ENCODE measurements at places on chromosomes 13 and 19.

GRCh38 chr13:31221057-31221456, 21.3 kb downstream of the B3GLCT start:
- DNase-seq, result no peak

GRCh38 chr13:102548811-102549210, 48.0 kb upstream of the TPP2 start:
- no peak for DNase-seq

- DNase-seq, result no peak
Measured at GRCh38 chr19:36244066-36244465, 29.2 kb downstream of the ZNF146 start.

DNA sequence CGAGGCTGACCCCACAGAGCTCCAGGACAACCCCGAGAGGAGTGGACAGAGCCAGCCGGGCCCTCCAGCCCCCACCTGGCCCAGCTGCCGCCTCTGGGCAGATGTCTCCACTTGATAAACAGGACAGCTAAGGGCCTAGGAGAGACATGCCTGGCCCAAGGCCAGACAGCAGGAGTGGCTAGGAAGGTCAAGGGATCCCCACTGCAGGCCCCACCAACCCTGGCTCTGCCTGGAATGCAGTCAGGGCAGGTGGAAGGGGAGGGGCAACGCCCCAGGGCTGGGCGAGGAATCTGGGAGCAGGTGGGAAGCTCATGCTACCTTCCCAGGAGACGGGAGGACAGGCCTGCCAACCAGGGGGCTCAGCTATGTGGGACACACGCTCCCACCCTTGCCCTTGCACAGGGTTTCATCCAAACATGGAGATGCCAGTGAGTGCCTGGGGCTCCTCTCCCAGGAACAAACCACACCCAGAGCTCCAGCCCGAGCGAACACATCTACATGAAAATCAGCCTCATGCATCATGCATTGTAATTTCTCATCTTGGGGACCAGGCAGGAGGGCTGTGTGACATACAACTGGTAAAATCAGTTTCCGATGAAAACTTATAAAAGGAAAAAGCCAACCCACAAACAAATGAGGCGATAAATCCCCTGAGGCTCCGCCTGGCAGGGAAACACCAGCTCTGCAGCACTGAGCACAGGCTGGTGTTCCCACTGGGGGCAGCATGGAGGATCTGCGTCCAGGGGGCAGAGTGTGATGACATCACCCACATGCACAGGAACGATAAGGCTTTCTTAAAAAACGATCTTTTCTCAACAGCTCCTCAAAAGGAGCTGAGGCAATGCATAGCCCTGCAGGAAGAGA, 25.0 kb downstream of the SH3GL1 start:
- DNase-seq, result no peak

DNA sequence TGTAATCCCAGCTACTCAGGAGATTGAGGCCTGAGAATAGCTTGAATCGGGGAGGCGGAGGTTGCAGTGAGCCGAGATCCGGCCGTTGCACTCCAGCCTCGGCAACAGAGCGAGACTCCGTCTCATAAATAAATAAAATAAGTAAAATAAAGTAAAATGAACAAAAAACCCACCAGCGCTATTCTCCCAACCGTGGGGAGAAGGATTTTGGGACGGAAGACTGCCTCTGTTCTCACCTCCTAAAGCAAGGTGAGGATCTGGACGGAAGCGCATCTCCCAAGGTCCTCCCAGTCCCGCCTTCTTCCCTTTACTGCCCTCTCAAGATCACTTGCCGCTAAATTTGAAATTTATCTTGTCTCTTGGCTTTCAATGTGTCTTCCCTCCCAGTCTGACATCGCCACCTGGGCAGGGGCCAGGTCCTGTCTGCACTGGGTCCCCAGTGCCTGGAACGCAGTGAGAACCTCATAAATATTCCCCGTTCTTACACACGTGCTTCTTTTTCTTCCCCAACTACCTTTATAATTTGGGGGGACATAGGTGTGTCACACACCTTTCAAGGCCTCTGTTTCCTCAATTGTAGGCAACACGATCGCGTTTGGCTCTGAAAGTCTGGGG, 1.2 kb upstream of the DNAJB1 start:
- no peak for DNase-seq
